ENCODE measurements at places on chromosomes 2 and 18.

DNA sequence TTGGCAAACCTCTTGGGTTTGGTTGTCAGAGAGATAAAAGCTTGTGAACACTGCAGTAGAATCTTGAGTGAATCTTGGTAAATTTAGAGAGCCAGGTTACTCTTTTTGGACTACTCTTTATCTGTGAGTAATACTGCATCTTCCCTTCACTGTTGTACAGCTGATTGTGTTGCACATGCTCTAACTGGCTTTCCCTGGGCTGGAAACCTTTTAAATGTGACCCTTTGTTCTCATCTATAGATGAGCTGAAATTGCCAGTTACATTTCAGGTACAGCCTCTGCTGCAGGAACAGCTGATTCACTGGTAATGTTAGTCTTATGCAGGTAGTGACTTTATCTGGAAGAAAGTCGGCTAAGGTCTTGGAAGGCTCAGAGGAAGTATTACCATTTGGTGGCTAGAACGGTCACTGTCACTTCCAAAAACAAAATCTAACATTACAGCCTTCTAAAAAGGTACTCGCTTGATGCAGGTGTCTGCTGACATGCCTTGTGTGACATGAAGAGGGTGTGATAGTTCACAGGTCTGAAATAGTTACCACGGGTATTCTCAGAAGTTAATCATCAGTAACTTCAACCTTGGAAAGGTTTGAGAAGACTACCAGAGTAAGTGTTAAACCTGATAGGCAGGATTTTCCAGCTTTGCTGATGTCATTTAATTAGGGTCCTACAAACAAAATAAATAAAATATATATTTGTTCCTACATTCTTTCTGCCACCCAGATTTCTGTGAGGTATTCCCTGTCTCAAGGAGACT lies 851.1 kb downstream of the SLC4A3 start:
- no peak for DNase-seq

- DNase-seq: no peak
Measured at GRCh38 chr2:176646033-176646615, 376.9 kb downstream of the MTX2 start.

DNA sequence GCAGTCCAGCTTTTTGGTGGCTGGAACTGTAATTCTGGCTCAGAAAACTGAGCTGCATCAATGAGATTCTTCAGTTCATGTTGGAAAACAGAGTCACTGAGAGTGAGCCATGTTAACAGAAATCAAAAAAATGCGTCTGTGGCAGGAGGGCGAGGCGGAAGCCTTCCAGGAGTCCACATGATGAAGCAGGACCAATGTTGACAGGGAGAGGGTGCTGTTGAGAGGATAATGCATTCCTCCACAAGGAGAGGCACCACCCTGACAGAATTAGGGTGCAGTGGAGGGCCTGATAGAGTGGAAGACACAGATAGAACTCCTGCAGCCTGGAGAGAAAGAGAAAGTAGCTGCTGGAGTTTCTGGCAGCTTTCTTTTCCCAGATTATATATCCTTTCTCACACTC lies 111.5 kb downstream of the MGAT5 start:
- DNase-seq: no peak

GRCh38 chr2:146669735-146670134 lies 1175.1 kb upstream of the ACVR2A start:
- DNase-seq: no peak

DNA sequence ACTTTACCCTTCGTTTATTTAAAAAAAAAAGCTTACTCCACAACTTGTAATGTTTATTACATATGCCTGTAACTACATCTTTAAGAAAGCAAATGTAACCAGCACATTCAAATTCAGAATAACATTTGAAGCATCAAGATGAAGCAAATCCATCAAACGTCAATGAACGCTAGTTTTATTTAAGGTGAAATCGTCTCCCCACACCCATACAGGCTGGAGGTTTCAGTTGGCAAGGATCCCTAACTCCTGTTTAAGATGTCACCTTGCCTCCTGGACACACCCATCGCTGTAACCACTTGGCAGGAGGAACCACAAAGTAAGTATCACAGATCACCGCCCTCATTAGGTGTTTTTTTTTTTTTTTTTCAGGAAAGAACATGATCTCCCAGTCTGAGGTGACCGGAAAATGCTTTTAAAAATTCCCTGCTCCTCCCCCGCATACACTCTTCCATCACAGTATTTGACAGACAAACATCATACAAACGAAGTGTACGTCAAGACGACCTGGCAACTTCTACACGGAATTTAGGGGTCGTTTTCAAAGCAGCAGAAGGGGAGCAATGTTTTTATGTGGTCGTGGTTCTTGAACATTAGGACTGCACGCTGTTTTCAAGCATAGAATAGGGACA lies 19.7 kb upstream of the STPG4 start:
- DNase-seq: no peak

DNA sequence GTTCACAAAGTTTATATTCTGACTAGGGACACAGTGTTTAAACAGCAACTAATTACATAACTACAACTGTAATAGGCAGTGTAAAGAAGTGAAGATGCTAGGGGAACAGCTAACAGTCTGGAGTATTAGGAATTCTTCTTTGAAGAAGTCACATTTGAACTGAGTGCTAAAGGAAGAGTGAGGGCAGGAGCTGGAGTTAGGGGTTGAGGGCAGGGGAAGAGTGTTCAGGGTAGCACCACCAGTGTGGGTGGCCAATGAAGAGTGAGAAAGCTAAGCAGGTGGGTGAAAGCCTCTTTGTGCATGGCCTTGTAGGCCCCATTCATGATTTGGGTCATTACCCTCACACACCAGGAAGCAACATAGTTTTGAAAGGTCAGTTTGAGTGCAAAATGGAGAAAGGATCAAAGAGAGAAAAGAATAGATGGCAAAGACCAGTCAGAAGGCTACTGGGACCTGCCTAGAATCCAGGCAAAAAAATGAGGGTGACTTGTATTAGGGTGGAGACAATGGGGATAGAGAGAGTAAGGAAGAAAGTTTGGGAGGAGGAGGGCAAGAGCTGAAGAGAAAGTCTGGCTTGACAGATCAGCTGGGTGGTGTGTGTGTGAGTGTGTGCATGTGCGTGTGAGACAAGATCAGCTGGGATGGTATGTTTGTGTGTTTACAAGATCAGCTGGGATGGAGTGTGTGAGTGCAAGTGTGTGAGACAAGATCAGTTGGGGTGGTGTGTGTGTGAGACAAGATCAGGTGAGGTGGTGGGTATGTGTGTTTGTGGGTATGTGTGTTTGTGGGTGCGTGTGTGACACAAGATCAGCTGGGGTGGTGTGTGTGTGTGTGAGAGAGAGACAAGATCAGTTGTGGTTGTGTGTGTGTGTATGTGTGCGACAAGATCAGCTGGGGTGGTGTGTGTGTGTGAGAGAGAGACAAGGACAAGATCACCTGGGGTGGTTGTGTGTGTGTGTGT lies 43.6 kb upstream of the AGPS start:
- no peak for DNase-seq

DNA sequence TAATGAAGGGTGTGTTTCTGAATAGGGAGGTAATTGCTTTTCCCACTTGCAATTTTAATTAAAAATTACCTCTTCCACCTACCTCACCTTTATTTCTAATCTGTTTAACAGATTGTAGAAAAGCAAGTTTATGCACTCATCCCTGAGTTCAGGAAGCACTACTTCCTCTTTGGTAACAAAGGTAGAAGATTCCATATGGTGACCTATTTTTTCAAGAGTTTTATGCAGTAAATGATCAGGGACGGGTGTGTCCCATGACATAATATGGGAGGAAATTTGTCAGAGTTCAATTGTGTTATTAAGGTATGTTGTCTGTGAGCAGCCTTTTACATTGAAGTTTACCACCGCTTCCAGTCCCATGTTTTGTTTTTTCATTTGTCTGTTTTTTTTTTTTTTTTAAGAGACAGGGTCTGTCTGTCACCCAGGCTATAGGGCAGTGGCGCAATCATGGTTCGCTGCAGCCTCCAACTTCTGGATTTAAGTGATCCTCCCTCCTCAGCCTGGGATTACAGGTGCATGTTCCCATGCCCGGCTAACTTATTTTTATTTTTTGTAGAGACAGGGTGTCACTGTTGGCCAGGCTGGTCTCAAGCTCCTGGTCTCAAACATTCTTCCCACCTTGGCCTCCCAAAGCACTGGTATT lies 68.2 kb downstream of the ASAP2 start:
- DNase-seq: no peak

All from kidney epithelial cell (primary cell).